Left kidney (tissue), 8 donors: ENCODE measurements at places on chromosomes 16 and 17. TPM values are rescaled to one million over a fixed set of nuclear protein-coding genes. Genes with fewer than 3 reads are reported as not detected.

GRCh38 chr17:79838522-79839274 lies 542 bp downstream of the CBX4 start:
- no peak for DNase-seq

The RCVRN gene
- not detected for polyA plus RNA-seq

The DBNDD1 gene
- 10.6 TPM for polyA plus RNA-seq

DNA sequence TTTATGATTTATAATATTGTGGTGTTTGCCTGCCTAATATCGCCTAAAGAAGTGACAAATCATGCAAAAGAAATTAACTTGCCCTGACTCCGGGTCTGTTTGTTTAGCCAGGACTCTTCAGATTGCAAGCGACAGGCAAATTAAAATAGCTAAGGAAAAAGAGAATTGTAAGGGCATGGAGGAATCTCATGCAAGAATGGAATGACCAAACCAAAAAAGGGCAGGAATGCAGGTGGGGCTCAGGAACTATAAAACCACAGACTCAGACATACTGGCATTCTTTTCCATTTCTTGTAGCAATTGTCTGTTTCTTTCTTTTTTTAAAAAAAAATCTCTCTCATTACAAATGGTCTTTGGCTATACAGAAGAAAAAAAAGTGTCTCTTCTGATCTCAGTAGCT lies 188.1 kb upstream of the XYLT1 start:
- DNase-seq = no peak

DNA sequence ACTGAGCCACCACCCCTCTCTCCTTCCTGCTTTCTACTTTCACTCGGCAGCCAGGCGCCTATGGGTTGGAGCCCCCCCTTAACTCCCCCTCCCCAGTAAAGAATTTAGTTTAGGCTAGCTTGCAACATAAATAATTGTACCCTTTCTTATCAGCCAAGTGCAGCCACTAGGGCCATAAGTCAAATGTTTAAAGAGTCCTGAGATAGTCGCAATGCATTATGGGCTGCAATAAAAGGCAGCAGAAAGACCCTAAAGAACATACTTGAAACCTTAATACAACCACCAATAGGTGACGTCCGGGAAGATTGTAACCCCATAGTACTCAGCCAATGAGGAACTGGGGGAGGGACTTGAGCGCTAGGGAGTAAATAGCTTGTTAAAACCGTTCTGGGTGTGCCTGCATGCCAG lies 40.5 kb downstream of the C16orf82 start:
- no peak for DNase-seq

The TMEM235 gene
- not detected for polyA plus RNA-seq

The DPEP3 gene
- polyA plus RNA-seq = 0.08 TPM

GRCh38 chr16:52528393-52529065 lies 18.4 kb downstream of the TOX3 start:
- no peak for DNase-seq

DNA sequence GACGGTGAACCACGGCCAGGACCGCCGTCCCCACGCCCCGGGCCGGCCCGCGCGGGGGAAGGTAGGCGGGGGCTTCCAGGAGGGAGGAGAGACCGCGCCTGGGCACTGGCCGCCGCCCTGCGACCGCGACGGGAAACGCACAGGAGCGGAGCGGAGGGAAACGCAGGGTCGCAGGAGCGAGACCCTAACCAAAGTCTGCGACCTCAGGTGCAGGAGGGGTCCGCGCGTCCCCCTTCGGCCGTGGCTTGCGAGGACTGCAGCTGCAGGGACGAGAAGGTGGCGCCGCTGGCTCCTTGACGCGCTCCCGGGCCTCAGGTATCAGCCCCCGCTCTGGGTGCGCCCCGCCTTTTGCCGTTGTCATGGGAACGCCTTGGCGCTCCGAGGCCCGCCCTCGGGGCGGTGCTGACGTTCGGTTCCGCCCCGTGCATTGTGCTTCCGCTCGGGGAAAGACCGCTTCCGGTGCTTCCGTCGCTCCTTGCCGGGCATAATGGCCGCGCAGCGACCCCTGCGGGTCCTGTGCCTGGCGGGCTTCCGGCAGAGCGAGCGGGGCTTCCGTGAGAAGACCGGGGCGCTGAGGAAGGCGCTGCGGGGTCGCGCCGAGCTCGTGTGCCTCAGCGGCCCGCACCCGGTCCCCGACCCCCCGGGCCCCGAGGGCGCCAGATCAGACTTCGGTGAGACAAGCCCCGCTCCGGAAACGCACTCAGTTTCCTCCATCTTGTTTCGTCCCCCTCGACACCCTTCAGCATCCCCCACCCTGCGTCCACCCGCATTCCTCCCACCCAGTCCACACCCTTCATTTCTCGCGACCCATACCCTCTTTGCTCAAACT lies at the start of gene OVCA2:
TSS of gene OVCA2 (plus strand) at position 462 of the 829 bp plus-strand sequence. CDS start at position 488, 26 bp downstream.
- DNase-seq = peak; percentile 95

- DNase-seq = no peak
These were observed 107.9 kb downstream of the SMG6 start for GRCh38 chr17:2195729-2196128.

- no peak for DNase-seq
These were observed 90.4 kb downstream of the RBFOX3 start for GRCh38 chr17:79520167-79521165.

The VMO1 gene
- 0.33 TPM for polyA plus RNA-seq
